ENCODE measurements at places on chromosomes 3 and 15.
A peak's percentile ranks its signal among the peaks of the same experiment; 100 is the strongest.

- DNase-seq, result peak; percentile 27
Observed at GRCh38 chr15:73628976-73629797, 4.0 kb downstream of the NPTN start.

- no peak for DNase-seq
Observed at GRCh38 chr3:31275038-31275572, 257.6 kb upstream of the STT3B start.

DNA sequence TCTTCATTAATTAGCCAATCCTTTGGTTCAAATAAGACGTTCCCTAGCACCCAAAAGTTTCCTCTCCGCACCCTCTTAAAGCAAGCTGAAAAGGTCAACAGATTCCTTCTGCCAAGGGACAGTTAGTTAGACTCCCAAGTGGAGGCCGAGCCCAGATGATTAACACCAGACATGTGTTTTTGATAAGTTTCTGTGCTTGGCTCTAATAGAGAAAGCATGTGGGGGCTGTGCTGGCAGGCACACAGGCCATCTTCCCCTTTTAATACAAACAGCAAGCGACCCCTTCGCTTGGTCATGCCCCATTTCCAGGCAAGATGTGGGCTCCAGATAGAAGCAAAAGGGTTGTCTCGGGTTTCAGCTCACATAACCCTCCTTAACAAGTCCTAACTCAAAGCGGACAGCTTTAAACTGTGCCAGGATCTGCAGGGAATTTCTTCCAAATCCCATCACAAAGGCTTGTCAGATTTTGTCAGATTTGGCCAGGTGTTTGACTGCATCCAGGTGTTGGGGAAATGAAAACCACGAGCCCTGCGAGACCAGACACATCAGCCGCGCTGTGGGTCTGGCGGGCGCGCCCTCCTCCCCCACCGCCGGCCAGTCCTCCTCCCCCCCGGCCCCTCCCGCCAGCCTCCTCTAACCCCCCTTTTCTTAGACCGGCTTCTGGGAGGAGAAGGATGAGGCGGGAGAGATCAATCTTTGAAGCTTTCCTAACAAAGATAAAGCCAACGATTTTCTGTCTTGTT lies 3.3 kb downstream of the HES1 start:
- DNase-seq, result no peak

GRCh38 chr15:62173215-62173614 lies 8.1 kb upstream of the C2CD4B start:
- DNase-seq, result no peak

DNA sequence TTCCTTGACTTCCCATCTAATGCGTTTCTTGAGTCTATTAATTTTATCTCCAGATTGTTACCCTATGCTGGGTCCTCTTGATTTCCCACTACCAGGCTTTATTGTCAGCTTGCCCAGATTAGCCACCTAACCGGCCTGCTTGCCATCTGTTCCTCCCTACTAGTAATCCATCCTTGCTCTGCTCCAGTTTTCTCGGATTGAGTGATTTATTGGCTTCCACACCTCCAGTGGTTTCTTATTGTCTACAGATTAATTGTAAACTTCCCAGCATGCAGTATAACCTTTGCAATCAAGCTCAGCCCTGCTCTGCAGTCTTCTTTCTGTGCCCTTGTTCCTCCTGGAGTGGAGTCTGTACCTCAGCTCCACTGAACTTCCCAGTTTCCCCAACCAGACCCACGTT lies 63.4 kb downstream of the ARHGEF26 start:
- no peak for DNase-seq

GRCh38 chr3:98095882-98096281 lies 8.9 kb downstream of the OR5AC2 start:
- DNase-seq, result no peak

GRCh38 chr3:157026091-157026490 lies 133.9 kb downstream of the CCNL1 start:
- DNase-seq, result no peak

GRCh38 chr3:153577059-153577736 lies 415.2 kb downstream of the RAP2B start:
- DNase-seq, result no peak

Measured in NCI-H1436 treated with DMSO at 0.1 percent for 48 hours (cell line).